ENCODE measurements at places on chromosomes 1 and 21.

DNA sequence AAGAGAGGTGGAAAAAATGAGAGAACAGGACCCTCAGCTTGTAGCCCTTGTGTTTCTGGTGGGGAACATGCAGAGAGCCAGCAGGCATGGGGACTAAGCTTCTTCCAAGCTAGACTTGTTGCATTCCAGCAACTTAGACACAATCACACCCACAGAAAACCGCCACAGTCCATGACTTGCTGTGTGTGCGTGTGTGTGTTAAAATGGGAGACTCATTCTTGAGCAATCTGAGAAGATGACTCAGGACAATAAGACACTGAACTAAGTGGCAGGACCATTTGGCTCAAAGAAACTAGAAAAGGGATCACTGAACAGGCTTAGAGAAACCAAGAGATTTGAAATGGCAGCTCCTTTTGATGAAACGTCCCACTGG, 78.0 kb downstream of the HLX start:
- DNase-seq, result no peak

DNA sequence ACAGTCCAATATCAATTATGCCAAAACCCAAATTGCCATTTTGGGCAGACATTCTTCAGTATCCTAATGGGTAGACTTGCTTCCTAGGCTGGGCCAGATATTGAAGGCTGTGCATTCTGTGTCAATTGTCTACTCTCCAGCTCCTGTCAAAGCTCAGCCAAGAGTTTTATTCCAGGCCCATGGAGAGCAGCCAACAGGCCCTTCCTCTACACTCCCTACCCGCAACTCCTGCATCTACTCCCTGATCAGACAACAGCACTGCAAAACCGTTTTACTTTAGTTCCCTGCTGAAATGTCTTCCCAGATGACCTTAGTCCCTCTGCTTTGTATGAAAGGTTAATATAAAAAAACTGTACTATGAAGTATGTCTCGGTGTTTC, 6.6 kb upstream of the ADORA3 start:
- DNase-seq, result no peak

DNA sequence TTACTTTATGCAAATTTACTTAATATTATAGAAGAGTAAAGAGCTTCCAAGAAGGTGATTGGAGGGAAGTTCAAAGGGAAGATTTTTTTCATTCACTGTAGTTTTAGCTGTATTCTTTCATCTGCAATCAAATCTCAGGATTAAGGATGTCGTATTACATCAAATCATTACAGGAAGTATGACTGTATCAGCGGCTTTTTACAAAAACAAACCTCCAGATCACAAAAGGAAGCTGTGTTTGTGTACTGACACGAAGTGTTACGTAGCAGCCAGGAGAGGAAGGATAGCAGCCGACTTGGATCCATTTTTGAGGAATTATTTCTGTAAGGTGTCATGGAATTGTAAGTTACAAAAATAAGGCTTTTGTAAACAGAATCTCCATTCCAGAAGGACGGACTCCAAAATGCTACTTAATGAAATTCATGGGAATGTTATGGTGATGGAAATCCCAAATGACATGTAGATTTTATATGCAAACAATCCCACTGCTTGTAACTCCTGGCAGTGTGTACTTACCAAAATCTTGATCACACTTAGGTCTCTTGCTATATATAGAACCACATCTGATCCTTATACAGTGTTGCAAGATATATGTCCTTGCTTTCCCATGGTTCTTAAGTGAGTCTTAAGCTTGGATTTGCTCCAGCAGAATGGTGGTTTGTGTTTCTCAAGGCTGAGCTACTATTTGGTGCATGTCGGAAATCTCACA, 49.8 kb downstream of the KCNJ15 start:
- DNase-seq, result no peak

- no peak for DNase-seq
These were observed 8.3 kb upstream of the COL16A1 start for GRCh38 chr1:31712068-31712467.

- no peak for DNase-seq
These were observed 53.9 kb downstream of the TOR1AIP2 start for GRCh38 chr1:179823693-179824092.

GRCh38 chr1:227788271-227789083, 27.0 kb upstream of the PRSS38 start:
- DNase-seq, result peak; percentile 73

Measured in stimulated activated naive CD8-positive, alpha-beta T cell treated with anti-CD3 and anti-CD28 coated beads, Interleukin-15, amount 100 ng/mL, for 72 hours (primary cell).